Effector CD8-positive, alpha-beta T cell (primary cell): ENCODE measurements at places on chromosomes 4 and X.

- DNase-seq: no peak
Measured at GRCh38 chr4:102638621-102639020, 122.1 kb downstream of the MANBA start.

- no peak for DNase-seq
Measured at GRCh38 chr4:129335818-129336217, 239.9 kb downstream of the C4orf33 start.

DNA sequence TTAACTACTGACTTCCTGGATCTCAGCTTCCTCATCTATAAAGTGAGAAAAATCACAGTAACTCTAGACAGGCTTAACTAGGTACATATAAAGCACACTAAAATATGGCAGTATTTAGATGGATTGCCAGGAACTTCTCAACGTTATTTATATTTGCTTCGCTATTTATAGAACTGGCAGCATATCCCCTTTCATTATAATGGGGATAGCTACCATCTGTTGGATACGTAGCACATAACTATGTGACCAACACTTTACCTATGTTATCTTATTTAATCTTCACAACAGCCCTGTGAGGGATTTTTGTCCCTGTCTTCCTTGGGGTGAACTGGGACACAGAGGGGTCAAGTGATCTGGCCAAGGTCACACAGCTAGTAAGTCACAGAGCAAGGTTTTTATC is 64.6 kb downstream of the ENPEP start:
- no peak for DNase-seq

DNA sequence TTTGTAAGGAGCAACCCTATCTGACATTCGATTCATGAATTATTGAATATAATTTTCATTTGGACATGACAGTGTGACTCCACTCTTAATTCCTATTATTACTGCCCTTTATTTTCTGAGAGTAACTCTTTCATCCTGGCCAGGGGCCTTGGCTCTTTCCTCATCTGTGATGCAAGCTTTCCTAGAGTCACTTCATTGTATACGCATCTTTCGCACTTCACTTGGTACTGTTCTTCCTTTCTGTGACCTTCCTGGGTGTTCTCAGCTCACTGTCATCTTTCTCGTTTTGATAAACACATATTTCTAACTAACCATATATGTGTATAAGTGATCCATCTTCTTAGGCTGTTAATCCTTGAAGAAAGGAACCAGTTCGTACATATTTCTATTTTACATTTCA is 160.3 kb downstream of the PDGFC start:
- no peak for DNase-seq

DNA sequence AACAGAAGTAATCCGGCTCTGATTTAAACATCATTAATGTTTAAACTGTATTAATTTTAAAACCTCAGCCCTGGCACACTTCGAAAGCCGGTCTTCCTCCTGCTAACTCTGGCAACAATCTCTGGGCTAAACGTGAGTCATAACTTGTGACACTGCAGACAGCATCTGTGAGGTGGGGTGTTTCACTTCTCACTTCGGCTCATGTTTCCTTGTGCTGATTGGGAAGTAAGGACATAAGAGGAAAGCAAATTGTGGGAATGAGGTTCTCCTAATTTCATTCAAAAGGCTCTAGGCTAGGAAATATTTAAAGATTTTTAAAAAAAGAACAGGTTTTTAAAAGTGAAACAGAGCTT is 139.9 kb upstream of the USP9X start:
- DNase-seq: no peak

- no peak for DNase-seq
Measured at GRCh38 chrX:39609941-39610340, 487.8 kb downstream of the BCOR start.
